Left hindlimb (tissue), 1 donor: ENCODE measurements at places on chromosomes 12 and 14.

DNA sequence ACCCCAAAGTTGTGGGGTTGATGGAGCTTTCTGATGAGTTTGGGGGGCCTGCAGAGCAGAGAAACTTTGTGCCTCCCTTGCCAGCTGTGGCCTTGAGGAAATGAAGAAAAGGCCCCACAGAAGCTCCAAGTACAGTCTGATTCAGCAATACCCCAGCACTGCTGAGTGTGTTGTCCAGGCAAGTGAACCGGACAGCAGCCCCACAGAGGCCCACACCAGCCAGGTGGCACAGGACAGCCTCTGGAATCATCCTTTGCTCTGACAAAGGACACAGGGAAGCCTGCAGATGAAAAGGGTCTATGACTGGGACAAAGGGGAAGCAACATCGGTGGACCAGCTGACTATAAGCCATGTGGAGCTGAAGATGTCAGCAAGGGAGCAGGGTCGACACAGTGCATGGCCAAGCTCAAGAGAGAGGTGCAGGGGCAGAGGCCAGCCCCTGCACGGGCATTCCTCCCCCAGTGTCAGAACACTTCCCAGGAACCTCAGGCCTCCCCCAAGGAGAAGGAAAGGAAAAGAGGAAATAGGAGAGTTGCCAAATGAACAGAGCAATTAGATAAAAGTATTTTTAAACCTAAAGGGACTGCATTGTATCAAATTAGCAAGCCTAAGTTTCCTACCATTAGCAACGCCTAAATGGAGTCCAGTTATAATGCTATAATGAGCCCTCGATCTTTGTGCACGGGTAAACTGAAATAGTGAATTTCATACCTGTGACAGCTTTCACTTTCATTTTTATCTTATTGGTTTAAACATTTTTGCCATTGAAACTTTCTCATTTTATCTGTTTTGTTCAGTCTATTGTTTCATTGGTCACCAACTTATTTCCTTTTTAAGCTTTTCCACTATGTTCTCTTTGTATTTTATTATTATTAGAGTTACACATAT lies 46.3 kb upstream of the PTGDR start:
- no peak for DNase-seq

DNA sequence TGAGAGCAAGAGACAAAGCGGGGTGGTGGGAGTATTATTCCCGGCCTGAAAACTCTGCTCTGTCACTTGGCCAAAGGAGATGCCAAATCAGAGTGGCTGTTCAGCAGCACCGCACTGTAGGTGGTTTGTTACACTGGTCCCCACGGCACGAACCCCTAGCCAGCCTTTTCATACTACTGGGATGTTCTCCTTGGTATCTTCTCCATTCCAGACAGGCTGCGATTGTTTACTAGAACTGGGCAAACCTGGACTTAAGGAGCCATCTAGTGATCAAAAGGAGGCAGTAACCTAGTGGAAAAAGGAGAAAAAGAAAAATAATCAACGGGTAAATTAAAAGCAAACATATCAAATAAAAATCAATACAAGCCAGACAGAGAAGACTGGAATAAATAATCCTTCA lies 58.9 kb upstream of the TMTC2 start:
- DNase-seq, result no peak

GRCh38 chr12:83945871-83946270 lies 966.7 kb downstream of the SLC6A15 start:
- DNase-seq, result no peak

- no peak for DNase-seq
Observed at GRCh38 chr12:23005387-23005786, 380.4 kb downstream of the ETNK1 start.

- DNase-seq, result no peak
Observed at GRCh38 chr12:68113644-68114043, 45.9 kb downstream of the IFNG start.

- DNase-seq, result no peak
Observed at GRCh38 chr12:117966511-117966910, 2.3 kb downstream of the KSR2 start.

GRCh38 chr12:17077594-17077993 lies 471.6 kb upstream of the LMO3 start:
- no peak for DNase-seq

DNA sequence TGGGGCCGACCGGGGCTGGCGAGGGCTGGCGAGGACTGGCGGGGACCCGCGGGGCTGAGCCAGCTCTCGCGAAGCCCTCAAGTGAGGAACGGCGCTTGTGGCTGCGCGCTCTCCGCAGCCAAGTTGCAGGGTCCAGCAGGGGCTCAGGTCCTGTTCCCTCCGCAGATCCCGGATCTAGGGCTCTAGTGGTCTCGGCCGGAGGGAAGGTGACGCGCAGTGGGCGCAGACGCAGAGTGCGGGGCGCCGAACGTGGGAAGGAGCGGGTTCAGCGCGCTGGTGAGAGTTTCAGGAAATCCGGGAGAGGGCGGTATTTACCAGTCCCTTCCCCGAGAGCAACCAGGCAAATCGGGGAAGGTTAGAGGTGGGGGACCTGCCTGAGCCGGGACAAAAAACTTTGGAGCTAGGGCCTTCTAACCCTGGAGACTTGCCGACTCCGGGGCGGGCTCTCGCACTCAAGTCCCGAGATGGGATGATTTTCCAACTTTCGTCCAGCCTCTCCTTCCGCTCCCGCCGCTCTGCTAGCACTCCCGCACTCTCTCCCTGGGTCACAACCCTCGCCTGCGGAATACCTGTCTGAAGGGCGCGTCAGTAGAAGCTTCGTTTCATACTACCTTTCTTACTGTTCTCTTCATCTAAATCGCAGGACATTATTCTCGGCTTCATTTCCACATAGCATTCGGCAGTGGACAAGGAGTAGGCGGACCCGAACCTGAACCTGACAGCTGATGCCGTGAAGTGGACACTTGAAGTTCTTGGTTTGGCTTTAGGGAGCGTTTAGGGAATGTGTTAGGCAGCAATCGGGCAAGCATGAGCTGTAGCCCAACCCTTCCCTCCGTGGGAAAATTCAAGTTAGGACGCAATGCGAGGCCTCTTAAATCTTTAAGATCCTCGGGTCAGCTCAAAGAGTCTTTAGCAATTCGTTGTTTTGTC lies 13.6 kb upstream of the PAX9 start:
- DNase-seq, result peak; percentile 60

DNA sequence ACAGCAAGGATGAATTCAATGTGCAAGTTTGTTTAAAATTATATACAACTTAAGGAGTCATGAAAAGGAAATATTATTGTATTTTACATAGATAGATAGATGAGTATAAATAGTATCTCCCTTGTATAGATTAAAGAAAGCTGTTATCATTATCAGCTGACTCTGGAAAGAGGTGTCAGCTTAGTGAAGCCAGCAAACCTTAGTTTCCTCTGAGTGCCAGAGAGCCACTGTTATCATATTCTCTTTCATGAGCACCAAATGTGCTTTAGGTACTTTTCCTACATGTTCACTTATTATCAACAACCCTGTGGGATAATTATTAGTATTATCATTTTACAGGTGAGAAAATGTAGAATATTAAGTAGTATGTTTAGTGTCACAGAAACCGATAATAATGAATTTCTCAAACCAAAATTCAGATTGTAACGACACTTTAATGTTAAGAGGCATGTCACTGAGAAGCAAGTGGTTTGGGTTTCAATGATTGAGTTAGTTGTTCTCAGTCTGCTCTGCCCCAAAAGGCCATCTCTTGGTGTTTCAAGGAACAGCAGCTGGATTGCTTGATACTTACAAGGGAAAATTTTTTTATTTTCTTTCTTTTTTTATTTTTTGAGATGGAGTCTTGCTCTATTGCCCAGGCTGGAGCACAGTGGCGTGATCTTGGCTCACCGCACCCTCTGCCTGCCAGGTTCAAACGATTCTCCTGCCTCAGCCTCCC lies 53.7 kb downstream of the PLEKHA5 start:
- no peak for DNase-seq

- peak; percentile 15 for DNase-seq
Observed at GRCh38 chr14:100807979-100808734, 17.8 kb upstream of the MEG3 start.

- DNase-seq, result no peak
Observed at GRCh38 chr14:20343862-20344220, 406 bp downstream of the PARP2 start.

DNA sequence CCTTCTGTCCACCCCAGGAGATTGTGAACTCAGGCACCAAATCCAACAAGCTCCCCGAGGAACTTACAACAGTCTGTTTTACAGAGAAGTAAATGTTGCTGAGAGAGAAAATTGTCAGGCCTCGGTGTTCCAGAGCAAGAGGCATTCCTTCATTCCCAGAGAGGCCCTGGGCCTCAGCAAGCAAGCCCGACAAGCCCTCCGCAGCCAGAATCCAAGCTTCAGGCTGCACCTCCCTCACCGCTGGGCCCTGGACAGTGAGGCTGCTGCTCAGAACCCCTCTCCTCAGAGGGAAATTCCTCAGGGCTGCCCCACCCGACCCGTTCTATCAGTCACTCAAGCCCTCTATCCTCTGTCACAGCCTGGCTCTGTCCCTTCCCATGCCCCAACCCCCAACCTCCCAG lies 56.4 kb downstream of the ZFP36L1 start:
- peak; percentile 72 for DNase-seq

DNA sequence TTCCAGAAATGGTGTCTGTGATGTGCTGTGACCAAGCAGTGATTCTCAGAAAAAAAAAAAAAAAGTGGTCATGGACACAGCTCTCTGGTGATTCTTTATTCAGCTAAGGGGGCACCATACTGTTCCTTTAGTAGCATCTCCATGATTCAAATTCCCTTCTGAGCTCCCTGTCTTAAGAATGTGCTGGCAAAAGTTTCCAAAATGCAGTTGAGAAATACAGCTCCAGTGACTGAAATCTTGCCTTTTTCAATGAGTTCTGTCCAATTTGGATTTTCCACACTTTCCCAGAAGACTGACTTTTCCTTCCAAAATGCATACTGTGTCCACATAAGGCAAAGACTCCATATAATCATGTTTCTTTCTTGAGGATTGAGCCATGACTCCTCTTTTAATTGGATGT lies 24.3 kb upstream of the CPM start:
- no peak for DNase-seq

- DNase-seq, result peak; percentile 14
Observed at GRCh38 chr14:101022121-101022520, 118.6 kb upstream of the RTL1 start.

GRCh38 chr12:68139001-68139400 lies 20.5 kb downstream of the IFNG start:
- DNase-seq, result no peak

- no peak for DNase-seq
Observed at GRCh38 chr14:101361044-101361443, 200.3 kb upstream of the DIO3 start.

GRCh38 chr12:57993030-57993429 lies 51.7 kb downstream of the ATP23 start:
- no peak for DNase-seq

- DNase-seq, result no peak
Observed at GRCh38 chr14:66105815-66106214, 380.4 kb upstream of the CCDC196 start.

- no peak for DNase-seq
Observed at GRCh38 chr12:5399266-5399665, 32.6 kb upstream of the NTF3 start.

- no peak for DNase-seq
Observed at GRCh38 chr12:130765186-130765659, 49.1 kb upstream of the RIMBP2 start.

DNA sequence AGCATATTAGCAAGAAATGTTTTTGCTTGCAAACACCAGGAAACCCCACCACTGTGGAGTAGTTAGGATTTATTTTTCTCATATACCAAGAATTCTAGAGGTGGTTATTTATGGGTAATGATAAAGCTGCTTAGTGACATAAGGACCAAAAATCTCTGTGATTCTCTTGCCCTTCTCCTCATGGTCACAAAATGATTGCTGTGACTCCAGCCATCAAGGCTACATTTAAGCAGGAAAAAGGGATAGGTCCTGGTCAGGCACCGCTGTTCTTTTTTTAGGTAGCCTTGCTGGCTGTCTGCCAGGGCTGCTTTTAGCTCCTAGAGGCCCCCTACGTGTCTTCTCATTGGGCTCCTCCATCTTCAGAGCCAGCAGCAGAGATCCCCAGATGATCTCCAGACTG lies 104.2 kb downstream of the AACS start:
- DNase-seq, result no peak

- DNase-seq, result no peak
Observed at GRCh38 chr14:34715127-34715863, 902 bp upstream of the CFL2 start.

DNA sequence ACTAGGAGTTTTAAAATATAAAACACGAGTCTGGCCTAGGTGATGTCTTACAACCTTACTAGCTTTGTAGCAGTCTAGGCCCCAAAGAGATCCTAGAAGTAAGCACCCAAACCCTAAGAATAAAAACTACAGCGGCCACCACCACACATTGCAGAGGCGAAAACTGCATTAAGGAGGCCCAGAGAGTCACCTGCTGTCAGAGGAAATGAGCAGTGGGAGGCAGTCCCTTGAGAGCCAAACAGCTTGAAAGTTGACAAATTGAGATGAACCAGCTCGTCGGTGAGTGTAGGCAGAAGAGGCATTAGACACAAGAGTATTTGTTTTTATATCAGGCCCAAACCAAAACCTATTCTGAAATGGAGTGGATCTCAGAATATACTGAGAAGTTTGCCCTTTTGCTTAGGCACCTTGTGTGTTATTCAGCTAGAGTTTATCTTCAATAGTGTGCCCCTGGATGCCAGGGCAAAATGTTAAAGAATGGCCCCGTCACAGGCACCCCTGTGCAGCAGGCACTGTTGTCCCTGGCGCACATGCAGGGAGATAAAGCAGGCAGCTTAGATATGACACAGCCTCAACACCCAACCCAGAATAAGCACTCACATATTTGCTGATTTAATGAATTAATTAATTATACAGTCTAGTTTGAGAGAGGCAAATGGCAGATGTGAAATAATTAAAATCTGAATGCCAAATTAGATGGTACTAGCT lies 56.7 kb downstream of the TTC7B start:
- DNase-seq, result no peak

DNA sequence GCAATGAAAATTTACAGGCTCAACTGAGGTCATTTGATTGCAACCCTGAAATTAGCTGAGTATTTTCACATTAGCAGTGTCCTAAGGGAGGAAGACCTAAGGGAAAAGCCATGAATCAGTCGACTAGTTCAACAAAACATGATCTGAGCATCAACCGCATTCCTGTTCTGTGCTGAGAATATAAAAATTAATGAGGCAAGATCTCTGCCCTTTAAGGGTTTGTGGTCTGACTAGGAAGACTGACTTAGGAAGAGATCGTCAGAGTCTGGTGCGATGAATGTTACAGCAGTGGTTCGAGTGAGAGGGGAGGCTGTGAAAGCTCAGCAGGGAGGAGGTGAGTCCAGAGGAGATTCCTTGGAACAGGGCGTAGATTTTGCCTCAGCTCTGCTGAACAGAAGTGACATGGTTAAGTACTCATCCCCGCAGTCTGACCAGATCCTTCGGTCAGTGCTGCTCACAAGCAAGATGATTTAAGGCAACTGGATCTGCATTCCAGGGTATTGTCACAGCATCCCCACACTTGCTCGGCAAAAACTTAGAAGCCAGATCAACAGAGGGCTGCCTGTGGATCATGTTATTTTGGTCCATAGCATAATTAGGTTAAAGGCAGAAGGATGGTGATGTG lies 49.6 kb downstream of the BMAL2 start:
- no peak for DNase-seq

DNA sequence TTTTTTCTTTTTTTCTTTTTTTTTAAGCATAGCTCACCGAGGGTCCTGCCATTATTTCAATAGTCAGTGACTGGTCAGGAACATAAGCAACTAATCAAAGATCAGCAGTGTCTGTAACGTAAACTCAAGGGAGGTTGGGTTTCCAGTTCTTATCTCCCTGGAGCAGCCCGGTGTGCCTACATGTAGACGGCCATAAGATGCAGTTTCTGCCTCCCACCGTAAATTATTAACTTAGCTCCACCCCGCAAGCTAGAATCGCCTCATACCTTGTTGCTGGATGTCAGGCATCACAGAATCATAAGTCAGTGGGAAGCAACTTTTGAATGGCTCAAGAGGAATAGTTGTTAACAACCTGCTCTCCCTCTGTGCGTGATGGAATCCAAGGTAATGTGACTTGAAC lies at the start of gene MYO1H:
MYO1H (plus strand) TSS at position 312 of the 400 bp plus-strand sequence; CDS start at position 373, 61 bp downstream.
- no peak for DNase-seq
